ENCODE measurements at places on chromosomes 7 and 10.

GRCh38 chr10:69093933-69094332 lies 6.0 kb downstream of the SRGN start:
- DNase-seq: no peak

GRCh38 chr10:33008499-33009243 lies 50.6 kb upstream of the ITGB1 start:
- DNase-seq: peak; percentile 67

- peak; percentile 41 for DNase-seq
Measured at GRCh38 chr10:69869291-69869961, 67.7 kb downstream of the COL13A1 start.

DNA sequence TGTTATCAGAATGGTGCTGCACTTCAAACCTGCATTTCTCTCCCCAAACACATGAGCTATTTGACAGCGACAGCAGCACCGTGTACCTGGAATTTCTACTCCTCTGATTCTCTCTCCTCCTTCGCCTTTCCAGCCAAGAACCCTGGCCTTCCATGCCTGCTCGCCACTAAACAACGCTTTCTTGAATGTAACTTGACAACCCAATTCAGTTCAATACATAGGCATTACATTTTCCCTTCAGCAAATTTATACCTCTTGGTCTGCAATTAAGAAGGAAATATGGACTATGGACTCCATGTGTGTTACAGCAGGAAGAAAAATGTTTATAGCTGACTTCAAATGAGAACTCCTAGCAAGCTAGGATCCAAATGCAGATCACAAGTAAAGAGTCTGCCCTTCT lies 162.6 kb upstream of the AUTS2 start:
- DNase-seq: no peak

DNA sequence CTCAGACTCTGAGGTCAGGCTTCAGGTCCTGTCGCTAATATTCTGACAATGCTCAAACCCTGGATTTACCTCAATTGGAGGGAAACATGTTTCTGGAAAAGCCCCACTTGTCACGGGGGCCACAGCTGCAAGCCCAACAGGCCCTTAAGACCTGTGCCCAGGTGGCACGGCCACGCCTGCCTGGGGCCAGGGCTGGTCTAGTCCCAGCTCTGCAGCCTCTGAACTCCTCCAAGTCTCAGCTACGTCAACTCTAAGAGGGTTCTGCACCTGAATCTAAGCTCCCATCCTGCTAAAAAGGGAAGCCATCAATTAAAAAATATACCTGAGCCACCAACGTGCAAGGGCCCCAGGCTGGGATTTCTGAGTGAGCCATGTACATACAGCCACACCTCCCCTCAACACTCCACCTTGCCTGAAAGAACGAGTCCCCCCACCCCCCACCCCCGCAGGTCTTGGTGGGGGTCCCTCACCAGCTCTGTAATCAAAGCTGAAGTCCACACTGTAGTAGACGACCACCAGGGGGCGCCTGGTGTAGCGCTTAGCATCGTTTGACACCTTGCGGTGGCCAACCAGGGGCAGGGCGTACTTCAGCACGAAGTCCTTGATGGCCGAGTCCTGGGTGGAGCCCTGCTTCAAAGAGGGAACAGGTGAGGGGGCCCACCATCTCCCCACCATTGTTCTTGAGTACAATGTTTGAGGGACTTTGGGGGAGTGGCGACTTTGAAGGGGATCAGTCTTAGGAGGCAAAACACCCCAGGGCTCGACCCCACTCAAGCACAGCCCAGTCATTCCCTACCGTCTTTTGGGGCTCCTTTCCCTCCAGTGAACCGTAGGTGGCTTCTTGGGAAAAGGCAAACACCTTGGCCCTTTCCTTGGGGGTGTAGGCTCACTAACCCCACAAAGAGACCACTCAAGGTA lies 22.6 kb downstream of the PDIA4 start:
- DNase-seq: peak; percentile 59

- DNase-seq: no peak
Measured at GRCh38 chr7:20700453-20701227, 85.2 kb downstream of the ABCB5 start.

GRCh38 chr10:124221356-124222317 lies 128.2 kb upstream of the CHST15 start:
- DNase-seq: no peak

GRCh38 chr7:130350945-130351790 lies 6.6 kb downstream of the CPA5 start:
- no peak for DNase-seq

DNA sequence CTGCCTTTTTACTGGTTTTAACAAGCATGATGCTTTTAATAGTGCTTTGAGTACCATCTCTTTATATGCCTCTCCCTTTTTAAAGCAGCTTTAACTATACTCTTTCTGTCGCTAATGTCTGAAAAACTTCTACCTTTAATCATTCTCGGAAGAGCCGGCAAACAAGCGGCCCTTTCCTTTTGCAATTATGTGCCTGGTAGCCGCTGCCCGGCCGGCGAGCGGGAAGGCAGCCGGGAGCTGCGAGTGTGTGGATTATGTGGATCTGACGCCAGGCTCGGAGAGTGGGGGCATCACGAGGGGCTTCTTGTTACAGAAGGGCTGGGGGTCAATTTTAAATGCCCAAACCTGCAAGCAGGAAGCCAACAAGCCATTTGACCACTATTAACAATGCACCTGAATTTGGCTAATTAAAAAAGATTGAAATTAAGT lies 120.9 kb downstream of the BUB3 start:
- no peak for DNase-seq

DNA sequence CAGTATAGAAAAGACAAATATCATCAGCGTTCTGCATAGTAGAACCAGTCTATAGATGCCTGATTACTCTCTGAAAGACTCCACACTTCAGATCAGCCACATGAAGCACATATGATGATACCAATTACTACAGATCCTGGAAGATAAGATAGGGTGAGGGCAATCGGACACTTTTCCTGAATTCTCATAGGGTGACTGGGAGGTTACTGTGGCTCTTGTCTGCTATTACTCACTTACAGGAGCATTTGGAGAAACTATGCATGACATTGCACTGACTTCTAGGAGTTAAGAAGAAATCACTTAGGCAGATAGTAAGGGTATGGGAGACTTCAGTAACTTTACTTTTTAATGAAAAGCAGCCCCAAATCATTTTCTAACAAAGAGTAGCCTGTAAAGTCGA lies 1140.9 kb downstream of the XPNPEP1 start:
- DNase-seq: no peak

DNA sequence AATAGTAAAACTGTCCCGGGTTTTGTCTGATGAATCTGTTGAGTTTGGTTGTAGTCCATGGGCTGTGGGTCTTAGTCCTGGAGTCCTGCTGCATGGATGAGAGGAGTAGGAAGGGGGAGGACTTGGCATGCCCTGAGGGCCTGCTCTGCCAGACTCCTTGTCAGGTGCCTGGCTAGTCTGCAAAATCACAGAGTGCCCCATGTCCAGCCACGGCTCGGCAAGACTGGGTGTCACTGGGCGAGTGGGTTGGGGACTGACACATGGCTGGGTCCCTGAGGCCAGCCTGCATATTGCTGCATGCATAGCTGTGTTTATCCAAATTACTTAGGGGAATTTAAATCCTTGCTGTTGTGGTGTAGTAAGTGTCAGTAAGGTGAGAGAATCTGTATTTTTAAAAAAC lies 9.7 kb downstream of the MINDY4 start:
- no peak for DNase-seq

DNA sequence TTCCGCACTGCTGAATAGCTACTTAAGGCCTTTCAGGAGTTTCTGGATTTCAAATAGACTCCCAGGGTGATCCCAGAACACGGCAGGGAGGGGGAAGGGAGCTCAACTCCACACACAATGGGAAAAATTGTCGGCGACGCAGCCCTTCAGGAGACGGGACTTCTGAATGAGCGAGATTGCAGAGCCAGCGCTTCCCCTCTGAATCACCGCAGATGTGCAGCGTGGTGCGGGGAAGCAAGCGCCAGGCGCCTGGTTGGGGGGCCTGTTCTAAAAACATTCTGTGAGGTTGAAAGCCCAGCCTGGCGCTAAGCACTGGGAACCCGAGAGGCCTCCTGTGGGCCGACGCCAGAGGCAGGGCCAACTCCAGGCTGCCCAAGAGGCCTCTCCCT lies 163.3 kb downstream of the MAD1L1 start:
- DNase-seq: no peak

- no peak for DNase-seq
Measured at GRCh38 chr10:101601541-101601940, 13.4 kb downstream of the DPCD start.

DNA sequence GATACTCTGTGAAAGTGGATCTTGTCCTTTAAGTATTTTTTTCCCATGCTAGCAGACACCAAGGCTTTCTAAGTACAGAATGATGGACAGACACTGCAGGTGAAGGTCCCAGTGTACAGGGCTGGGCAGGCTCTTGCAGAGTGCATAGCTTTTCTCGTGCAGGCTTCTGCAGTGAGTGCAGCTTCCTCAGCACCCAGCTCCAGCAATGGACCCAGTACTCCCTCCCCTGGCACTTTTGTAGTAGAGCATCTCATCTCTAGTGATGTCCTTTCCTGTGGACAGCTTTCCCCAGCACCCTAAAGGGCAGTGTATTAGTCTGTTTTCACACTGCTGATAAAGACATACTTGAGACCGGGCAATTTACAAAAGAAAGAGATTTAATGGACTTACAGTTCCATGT lies 104.3 kb downstream of the CUL2 start:
- peak; percentile 69 for DNase-seq

Measured in HTR-8/SVneo (cell line).